ENCODE measurements at places on chromosomes 1 and 21. TPM values are rescaled to one million over a fixed set of nuclear protein-coding genes. Genes with fewer than 3 reads are reported as not detected.

GRCh38 chr1:82045221-82045620 is 244.5 kb downstream of the ADGRL2 start:
- DNase-seq, result no peak

DNA sequence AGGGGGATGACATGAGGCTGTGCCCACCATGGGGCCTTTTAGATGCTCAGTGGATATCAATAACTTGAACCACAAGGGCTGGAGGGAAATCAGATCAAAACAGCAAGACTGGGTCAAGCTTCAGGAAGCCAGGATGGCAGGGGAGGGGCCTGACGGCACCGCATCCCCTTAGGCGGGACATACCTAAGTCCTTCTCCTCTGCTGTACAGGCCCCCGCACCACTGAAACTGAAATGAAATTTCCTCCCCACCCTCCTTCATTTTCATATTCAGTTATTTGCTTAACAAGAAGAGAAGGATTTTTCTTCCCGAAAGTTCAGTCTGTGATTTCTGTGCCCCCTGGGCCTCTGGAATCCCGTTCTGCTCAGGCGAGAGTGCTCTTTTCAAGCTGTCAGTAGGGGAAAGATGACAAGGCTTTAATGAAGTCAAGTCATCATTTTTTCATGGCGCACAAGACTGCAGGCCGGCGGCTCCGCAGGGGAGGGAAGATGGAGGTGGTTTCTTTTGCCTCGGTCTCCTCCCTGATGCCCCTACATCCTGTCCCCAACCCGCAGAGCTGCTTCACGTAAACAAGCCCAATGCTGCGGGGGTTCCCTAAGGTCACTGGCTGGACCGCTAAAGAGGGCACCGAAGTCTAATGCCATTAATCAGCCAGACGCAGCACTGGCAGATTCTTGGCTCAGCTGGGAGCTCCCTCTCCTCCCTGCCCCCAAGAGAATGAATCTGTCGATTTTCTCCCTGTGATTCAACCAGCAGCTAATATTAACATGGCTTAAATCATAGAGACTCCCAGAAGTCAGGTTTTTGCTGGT is 264.8 kb downstream of the C1orf94 start:
- no peak for DNase-seq

DNA sequence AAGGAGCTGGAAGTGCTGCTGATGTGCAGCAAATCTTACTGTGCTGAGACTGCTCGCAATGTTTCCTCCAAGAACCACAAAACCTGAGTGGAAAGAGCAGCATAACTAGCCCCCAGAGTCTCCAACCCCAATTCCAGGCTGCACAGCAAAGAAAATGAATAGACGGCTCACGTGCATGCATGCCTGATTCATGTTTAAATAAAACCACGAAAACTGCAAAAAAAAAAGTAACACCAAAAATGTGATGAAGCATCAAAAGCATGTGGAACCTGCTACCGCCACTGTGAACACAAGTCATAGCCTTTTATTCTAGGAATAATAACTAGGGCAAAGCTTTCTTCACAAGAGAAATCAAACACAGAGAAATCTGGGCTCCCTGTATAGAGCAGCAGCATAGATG is 9.6 kb upstream of the TRNP1 start:
- no peak for DNase-seq

DNA sequence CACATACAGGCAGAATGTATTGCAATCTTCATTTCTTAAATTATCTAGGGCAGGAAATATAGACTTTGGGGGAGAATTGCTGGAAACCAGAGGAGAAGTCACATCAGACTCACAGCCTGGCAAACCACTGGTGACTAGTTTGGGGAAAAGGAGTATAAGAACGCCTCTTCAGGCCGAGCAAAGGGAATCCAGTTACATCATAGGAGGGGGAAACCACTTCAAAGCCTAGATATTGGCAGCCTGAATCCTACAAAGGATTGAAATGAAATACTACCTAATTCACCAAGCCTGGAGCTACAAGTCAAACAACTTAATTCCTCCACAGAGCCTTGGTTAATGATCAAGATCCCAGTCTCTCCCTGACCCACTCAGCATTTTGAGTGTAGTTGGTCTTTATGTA is 121.7 kb downstream of the SLC30A10 start:
- no peak for DNase-seq

DNA sequence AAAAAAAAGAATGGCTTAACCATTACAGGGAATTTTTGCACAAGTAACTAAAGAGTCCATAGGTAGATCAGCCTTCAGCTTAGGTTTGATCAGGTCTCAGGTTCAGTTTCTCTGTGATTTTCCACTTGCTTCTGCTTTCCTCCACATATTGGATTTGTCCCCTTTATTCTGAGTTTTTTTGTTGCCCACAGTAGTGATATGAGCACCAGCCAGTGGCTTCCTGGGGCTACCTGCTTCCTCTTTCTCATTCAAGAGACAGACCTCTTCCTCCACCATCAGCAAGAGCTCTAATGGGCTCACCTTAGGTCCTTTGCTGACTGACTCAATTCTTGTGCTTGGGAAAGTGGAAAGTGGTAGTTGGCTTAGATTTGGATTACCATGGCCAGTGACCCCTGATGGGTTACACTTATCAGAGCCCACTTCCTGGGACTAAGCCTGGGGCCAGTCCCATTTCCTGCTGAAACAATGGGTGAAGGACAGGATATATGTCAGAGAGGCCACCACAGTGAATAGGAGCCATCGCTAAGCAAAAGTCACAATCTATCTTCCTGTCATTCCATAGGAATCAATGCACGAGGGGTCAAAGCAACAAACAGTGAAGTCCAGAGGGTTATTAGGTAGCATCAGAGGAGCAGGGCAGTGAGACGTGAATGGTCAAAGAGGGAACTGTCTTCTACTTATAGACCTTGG is 12.8 kb upstream of the PLA2G2E start:
- DNase-seq, result no peak

DNA sequence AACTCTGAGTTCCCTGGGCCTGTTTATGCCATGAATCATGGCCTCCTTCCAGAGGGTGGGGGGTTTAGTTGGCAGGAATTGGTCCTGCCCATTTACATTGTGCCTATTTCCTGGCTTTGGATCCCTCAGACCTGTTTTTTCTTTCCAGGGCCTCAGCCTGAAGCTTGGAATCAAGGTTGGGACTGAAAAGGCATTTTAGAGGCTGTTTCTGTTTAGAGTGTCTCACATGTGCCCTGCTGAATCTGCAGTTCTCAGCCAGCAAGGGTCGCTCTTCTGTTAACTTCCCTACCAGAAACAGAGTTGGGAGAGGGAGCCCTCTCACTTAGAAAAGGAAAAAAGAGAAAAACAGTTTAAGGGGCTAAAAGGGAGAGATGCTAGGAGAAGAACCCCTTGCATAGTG is 191.1 kb downstream of the PTPRC start:
- no peak for DNase-seq

DNA sequence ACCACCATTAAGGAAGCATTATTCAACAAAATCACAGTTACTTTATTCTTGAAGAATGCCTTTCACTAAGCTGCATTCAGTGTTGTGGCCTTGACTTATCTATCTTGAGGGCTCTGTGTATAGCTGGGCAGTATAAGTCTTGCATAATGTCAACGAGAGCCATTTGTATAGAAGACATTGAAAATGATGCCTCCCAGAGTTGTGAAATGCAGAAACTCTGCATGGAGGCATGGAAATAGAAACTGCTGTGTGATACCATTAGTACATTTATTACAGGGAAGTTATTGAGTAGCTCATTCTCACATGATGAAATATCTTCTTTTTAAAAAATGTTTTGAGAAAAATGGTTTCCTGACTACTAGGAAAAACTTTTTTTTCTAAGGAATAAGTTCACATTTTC is 111.4 kb upstream of the SNX7 start:
- no peak for DNase-seq

DNA sequence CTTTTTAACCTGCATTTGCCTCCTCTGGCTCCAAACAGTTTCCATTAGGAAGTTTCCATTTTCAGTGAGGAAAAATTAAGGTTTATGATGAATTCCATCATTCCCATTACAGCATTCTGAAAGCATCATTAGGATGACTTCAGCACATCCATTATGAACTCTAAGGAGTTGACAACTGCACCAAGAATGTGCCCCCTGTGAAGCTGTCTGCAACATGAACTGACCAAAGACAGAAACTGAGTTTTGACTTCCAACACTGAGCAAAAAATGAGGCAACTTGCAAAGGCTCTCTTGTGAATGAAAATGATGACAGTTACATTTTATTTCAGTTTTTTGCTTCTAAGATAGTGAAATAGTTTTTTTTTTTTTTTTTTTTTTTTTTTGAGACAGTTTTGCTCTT is 18.3 kb upstream of the KCNE1 start:
- DNase-seq, result no peak

GRCh38 chr1:232012773-232013386 is 386.3 kb downstream of the DISC1 start:
- no peak for DNase-seq

DNA sequence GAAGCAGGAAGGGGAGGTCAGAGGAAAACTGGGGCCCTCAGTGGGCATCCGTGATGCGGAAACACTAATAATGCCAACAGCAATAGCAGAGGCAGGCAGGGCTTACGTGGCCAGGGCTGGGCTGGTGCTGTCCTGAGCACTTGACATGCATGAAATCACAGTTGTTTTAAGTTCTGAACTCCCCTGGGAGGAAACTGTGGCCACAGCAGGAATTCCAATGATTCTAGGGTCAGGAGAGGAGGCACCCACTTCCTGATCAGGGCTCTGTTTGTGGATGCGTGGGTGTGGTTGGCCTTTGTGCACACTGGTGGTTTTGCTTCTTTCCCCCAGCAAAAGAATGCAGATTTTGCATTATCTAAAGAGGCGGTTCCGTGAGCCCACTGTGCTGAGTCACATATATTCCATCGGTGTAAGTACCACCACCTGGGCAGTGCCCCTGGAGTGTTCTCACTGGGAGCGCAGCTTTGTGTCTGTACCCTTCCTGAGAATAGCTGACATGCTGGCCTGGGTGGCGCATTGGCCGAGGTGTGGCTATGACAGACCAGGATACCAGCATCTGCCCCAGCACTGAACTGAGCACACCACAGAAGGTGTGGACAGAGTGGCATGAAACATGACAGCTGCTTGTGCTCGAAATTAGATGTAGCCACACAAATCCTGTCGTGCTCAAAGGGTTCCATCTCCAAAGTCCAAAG is 71.0 kb downstream of the PDE9A start:
- no peak for DNase-seq

DNA sequence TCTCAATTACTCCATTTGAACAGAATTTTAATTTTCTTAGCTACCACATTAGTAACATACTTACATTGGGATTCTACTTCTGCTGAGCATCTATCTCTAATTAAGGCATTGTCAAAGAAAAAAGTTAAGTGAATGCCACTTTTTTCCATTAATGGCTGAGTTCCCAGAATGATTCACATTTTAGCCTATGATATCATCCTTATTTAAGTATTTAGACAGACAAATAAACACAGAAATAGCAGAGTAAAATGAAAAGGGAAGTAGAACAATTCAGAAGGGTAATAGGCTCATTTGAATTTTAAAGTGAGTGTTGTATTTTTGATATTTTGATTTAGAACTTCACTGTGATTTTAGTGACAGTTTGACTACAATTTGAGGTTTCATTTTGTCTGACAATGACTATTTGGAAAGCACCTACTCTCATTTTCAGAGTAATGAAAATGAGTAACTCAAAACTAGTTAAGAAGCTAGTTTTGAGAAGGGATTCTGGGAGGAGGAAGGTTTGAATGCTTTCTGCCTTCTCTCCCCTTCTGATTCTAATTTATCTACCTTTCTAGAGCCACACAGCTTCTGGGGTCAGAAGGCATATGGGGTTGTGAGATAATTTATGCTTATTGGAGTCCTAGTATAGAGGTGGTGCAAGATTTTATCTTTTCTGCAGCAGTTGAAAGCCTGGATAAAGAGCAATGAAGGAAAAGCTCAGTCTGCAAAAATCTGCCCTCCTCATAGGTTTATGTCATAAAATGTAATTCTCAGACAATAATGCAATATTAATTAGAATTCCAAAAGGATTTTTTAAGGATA is 15.5 kb downstream of the LYPLAL1 start:
- DNase-seq, result no peak

DNA sequence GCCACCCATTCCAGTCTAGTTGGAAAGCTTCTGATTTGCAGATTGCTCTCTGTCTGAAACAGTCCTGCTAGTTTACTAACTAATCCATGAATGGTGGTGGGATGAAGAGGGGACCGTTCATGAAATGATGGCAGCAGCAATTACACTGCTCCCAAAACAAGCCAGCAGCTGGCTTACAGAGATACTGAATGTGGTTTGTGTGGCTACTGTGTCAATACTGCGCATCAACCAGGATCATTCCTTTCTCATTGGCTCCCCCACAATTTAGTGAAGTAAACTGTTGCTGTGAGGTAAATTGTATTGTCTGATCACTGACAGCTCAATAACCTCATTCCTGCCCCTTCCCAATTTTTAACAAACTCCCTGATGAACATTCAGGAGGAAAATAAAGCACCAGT is 191.3 kb upstream of the LMO4 start:
- DNase-seq, result no peak

- no peak for DNase-seq
These were observed 15.1 kb upstream of the EPB41 start for GRCh38 chr1:28899267-28899666.

DNA sequence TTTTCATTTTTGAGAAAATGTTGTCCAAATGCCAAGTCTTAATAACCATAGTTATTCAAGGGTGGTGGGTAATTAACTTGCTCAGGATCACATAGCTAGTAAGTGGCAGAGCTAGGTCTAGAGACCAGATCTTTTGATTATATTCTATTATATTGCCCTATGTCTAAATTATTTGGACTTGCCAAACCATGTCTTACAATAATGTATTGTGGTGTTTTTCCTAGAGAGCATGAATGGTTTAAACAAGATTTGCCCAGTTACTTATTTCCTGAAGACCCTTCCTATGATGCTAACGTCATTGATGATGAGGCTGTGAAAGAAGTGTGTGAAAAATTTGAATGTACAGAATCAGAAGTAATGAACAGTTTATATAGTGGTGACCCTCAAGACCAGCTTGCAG is 58.6 kb downstream of the PRKAA2 start:
- no peak for DNase-seq

- no peak for DNase-seq
These were observed 87.6 kb downstream of the HMCN1 start for GRCh38 chr1:185821612-185822385.

KLHDC7A gene
- 0.17 TPM for total RNA-seq

SPATA21 gene
- total RNA-seq, result not detected

PLEKHG5 gene
- total RNA-seq, result 0.33 TPM

SPOCD1 gene
- total RNA-seq, result not detected

LEMD1 gene
- total RNA-seq, result not detected

ERG gene
- not detected for total RNA-seq
